ENCODE measurements at places on chromosomes 13 and 19.

- no peak for DNase-seq
These were observed 83.8 kb downstream of the GJA3 start for GRCh38 chr13:20077086-20077485.

DNA sequence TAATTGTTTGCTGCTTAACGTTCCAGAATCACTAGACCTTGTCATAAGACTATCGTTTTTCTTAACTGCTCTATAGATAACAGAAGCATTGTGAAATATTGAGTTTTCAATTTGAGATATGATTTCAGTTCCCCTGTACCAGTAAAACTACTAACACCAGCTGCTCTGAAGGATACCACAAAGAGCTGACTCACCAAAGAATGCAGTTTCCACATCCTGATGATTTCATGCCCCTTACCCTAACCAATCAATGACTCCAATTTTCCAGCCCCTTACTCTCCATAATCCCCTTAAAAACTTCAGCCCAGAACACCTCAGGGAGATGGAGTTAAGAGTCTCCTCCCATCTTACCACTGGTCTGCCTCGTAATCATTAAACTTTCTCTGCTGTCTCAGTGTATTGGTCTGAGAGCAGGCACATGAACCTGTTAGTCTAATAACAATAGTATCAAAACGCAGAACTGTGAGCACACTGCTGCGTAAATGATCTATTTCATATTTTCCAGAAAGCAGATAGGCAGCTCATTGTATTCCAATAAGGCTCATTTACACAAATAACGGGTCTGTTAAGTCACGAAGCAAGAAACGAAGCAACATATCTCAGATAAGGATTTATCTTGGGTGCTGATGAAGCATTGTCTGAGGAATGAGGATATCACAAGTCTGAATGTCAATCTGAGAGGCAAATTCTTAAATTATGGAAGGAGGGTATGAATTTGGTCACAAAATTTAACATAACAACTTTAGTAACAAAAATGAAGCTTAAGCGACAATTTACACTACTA, 14.1 kb upstream of the CCNA1 start:
- DNase-seq, result no peak

- no peak for DNase-seq
These were observed 88.4 kb upstream of the SOX1 start for GRCh38 chr13:111978546-111978945.

DNA sequence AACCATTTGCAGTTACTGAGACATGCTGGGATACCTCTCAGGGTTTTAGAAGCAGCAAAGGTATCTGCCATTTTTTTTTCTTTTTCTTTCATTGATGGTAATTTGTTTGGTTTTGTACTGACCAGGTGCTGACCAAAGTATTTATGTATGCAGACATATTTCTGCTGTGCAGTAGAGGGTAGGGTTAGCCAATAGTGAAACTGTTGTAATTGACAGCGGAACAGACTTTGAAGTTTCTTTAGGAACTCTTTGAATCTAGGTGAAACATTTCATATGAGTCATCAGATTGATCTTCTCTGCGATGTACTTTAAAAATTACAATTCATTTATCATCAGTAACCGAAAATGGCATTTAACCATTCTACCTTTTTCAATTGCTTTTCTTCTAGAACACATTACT, 63.0 kb downstream of the ITGBL1 start:
- DNase-seq, result no peak

DNA sequence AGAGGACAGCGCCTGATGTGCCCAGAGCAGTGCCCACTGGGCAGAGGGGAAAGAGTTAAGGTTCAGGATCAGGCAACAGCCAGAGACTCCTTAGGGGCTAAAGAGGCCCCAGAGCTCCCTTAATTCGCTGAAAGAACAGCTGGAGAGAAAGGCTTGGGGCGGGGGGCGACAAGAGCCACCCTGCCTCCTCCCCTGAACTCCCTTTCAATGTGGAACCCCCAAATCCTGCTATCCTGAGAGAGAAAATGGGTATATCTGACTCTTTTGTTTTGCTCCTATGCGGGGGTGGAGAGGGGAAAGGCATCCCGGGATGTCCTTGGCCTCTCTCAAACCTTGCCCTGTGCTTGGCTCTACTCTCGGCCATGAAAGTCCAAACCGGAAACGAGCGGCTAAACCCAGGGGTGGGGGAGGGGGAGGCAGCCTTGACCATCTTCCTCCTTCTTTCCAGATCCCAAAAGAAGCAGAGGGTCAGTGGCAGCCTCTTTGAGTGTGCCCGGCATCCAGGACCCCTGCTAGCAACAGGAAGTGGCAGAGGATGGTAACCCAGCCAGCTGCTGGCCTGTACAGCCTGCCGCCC, 4.7 kb downstream of the PRKACA start:
- DNase-seq, result no peak

DNA sequence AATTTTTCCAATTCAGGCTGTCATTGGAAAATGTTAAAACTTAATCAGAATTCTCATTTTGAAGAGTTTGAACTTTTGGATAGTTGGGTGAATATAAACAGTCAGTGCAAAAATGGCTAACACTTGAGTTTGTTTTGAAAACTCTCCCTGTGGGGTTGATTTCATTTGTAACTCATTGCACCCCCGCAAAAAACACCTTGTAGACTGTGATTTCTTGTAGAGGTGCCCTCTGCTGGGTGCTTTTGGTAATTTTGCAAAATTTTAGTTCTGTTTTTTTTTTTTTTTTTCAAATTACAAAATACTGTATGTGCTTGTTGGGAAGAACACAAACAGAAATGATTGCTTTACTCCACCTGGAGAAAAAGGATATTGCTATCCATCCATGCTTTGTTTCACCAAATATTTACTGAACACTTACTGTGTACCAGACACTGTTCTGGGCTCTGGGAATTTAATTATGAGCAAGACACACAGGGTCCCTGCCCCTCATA, 28.2 kb upstream of the GPI start:
- peak; percentile 42 for DNase-seq

DNA sequence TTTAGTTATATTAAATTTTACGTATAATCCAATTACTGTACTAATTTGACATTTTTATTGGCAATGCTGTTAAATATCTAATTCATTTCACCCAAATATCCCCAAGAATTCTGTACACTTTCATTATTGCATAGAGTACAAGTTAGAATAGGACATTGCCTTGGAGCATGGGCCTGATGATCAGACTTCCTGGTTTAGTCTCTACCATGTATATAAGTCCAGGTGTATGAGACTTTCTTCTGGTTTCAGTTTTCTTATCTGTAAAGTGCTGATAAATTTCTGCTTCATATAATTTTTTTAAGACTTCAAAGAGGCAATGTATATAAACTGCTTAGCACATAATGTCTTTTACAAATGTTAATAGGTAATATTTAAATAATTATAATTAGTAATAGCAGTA, 179.4 kb downstream of the KLF12 start:
- no peak for DNase-seq

DNA sequence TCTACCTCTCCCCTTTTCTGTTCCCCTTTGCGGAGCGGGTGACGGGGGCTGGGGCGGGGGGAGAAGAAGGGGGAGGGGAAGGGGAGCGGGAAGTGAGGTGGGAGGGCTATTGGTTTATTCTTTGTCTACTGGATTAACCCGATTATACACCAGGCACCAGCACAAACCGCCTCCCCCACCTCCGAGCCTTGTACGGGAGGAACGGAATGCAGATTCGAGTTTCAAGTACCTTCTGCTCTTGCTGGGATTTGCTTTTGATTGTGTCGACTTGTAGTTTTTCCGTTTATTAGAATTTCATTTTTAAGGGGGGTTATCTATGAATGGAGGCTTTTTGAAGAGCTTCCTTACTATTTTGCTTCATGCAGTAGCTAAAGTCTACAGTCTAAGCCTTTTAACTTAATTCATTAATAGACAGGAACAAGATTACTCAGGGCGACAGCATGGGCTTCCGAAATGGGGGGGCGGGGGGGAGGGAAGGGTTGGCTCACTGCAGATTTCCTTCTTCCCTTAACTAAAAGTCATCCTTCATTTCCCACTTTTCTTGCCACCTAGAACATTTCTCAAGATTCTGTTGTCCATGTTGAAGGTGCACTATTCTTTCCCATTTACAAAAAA, 937 bp upstream of the SPRY2 start:
- DNase-seq, result peak; percentile 8

DNA sequence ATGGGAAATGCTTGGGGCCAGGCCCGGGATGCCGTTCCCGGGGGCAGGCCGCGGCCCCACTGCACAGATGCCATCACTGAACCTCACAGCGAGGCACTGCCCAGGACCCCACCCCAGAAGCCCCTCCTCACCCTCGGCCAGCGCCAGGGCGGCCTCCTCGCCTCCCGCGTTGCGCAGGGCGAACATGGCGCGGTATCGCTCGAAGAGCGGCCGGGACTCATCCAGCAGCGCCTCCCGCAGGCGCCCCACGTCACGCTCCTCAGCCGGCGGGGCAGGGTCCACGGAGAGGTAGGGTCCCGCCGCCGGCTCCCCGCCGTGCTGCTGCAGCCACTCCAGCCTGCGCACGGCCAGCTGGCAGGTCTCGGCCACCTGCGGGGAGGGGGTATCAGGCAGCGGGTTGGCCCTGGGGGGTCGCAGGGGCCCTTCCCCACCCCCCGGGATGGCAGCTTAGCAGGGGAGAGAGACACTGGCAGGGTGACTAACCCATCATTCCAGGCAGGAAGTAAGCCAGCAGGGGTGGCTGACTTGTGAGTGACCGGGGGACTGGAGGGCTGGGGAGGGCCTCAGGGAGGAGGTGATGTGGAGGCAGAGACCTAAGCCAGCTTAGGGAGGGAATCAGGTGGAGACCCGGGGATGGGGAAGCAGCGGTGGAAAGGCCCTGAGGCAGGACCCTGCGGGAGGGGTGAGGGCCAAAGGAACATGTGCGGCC, 8.2 kb downstream of the DOHH start:
- DNase-seq, result no peak

- DNase-seq, result no peak
These were observed 28.7 kb upstream of the CD33 start for GRCh38 chr19:51196181-51196580.

- DNase-seq, result peak; percentile 46
These were observed 73.8 kb downstream of the MAP4K1 start for GRCh38 chr19:38543807-38544568.

DNA sequence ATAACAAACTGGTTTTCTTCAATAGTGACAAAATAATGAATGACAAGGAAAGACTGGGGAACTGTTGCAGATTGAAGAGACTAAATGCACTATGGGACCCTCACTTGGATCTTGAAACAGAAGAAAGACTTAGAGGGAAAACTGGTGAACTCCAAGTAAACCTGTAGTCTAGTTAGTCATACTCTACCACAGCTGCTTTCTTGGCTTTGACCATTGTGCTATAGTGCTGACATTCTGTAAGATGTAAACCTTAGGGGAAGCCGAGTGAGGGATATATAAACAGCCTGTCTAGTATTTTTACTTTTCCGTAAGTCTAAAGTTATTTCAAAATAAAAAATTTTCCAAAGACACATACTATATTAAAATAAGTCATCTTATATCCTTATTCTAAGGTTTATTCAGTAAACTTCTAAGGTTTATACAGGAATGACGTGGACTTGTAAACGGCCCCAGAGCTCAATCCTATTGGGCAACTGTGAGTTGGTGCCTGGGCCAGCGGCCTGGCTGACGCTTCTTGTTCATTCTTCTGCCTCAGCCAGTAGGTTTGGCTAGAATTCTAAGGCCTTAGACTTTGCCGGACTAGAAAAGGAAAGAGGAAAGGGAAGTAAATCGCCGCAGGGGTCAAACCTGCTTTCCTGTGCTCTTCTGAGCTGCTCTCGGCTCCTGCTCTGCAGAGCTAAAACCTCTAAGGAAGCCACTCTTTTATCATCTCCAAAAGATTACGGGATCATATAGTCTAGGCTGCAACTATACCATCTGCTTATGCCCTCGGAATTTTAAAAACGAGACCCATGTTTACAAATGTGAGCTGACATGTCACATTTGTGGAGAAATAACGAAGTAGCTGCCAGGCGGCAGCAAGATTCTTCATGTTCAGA, 33.6 kb upstream of the UBE2L5 start:
- no peak for DNase-seq

DNA sequence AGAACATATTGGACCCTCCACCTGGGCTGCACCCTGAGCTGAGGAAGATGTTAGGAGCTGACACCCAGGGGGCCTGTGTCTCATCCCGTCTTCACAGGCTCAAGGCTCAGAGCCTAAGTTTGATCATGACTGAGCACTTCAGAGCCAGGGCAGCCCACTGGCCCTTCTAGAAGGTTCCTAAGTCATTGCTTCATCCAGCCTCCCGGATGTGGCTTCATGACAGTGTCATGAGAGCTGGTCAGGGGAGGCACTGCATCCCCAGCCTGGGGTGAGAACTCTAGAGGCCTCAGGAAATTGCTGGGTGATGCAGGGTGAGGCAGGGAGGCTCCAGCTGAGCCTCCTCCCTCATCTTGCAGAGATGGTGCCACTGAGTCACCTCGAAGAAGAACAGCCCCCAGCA, 24.9 kb upstream of the PIK3R2 start:
- no peak for DNase-seq

DNA sequence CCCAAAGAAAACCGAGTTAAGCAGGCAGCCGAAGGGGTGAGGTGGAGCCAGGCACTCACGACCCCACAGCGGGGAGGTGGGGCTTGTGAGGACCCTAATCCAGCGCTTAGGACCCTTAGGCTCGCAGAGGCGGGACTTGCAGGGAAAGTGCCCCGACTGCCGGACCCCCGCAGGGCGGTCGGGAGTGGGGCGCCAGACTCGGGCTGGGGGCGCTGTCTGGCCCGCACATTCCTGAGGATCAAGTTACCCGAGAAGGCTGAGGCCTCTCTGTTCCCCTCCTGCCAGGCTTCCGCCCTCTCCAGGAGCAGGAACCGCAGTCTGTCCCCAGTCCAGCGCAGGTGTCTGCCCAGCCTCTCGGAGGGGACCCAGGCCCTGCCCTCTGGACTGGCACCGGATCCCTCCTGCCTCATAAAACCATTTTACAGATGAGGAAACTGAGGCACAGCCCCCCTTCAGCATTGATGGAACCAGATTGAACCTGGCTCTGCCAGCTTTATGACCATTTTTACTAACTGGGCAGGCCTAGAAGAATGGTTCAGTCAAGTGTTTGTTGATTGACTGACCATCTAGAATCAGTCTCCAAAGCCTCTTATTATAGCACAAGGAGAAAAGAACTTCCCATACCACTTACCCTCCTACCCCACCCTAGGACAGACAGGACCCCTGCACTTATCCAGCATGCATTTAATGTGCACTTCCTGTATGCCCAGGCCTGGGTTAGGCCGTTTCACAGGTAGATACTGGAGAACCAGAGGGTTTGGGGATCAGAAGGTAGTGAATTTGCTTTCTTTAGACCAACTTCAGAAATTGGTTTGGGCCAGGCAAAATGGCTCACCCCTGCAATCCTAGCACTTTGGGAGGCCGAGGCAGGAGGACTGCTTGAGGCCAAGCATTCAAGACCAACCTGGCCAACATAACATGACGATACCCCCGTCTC, 6.7 kb upstream of the JUND start:
- DNase-seq, result no peak

- no peak for DNase-seq
These were observed 16.8 kb downstream of the ABCC4 start for GRCh38 chr13:95284436-95284835.
